ENCODE measurements at places on chromosomes 3 and 15.
A peak's percentile ranks its signal among the peaks of the same experiment; 100 is the strongest.

GRCh38 chr3:114404590-114404989 lies 110.8 kb downstream of the TIGIT start:
- DNase-seq, result no peak

DNA sequence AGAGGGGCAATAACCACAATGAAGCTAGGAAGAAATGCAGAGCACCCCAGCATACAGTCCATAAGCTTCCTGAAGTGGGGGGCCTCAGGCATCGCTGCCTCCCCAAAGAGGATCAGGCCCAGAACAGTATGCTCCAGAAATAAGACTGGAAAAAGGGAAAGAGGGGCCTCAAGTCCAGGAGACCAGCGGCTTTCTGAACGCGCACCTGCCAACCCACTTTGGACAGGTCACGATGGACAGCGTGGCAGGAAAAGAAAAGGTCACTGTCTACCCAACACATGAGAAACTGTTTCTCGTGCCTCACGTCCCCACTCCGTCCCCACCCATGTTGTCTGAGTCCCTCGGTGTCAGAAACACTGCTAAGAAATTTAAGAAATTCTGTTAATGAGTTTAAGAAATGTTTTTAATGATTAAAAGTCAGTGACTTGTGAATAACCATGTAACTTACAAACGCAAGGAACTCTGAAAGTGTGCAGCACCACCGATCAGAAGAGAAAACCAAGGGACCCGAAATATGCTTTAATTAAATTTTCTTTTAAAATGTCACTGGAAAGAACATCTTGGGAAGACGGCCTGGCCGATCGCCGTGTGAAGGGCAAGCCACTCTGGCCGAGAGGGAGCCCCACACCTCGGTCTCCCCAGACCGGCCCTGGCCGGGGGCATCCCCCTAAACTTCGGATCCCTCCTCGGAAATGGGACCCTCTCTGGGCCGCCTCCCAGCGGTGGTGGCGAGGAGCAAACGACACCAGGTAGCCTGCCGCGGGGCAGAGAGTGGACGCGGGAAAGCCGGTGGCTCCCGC lies 1.7 kb upstream of the PPARG start:
- DNase-seq, result peak; percentile 10

DNA sequence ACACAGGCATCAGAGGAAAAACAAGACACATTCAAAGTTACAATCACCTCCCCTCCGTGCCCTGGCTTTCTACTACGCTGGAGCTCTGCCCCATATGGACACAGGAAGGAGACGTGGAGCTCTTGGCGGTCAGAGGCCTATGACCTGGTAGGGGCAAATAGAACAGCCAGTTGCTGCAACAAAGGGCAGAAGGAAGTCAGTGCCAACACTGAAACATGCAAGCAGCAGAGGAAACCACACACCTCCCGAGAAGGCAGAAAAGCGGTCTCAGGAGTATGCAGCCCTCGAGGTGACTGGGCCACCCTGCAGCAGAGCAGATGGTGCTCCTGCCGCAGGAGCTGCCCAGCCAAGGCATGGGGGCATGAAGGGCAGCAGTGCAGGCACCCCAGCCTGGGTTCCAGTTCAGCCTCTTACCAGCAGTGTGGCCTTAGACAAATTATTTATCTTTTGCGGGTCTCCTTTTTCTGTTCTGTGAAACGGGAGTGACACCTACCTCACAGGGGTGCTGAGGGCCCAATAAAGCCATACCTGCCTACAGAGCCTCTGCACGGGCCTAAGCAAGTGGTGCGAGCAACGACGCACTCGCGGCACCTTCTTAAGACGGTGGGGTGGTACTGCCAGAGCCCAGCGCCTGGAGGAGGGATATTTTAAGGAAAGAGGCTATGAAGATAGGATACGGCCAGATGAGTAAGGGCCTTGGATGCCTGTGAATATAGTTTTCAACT lies 8.6 kb downstream of the ZXDC start:
- DNase-seq, result no peak

- no peak for DNase-seq
Observed at GRCh38 chr3:140844072-140844471, 97.6 kb upstream of the SLC25A36 start.

GRCh38 chr15:41309226-41309905 lies 23.0 kb downstream of the OIP5 start:
- DNase-seq, result no peak

- DNase-seq, result peak; percentile 27
Observed at GRCh38 chr3:57756528-57757401, 656 bp downstream of the SLMAP start.

Data from BE2C (cell line).